ENCODE measurements at places on chromosomes 5 and 9. TPM values are rescaled to one million over a fixed set of nuclear protein-coding genes. Genes with fewer than 3 reads are reported as not detected.

GRCh38 chr5:88251048-88251711 lies 17.5 kb downstream of the TMEM161B start:
- no peak for DNase-seq

DNA sequence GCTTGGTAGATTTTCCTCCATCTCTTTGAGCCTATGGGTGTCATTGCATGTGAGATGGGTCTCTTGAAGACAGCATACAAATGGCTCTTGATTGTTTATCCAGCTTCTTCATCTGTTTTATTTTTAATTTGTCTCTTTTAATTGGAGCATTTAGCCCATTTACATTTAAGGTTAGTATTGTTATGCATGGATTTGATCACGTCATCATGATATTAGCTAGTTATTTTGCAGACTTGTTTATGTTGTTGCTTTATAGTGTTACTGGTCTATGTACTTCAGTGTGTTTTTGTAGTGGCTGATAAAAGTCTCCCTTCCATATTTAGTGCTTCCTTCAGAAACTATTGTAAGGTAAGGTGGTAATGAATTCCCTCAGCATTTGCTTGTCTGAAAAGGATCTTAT lies 78.6 kb upstream of the RGMB start:
- DNase-seq: no peak

DNA sequence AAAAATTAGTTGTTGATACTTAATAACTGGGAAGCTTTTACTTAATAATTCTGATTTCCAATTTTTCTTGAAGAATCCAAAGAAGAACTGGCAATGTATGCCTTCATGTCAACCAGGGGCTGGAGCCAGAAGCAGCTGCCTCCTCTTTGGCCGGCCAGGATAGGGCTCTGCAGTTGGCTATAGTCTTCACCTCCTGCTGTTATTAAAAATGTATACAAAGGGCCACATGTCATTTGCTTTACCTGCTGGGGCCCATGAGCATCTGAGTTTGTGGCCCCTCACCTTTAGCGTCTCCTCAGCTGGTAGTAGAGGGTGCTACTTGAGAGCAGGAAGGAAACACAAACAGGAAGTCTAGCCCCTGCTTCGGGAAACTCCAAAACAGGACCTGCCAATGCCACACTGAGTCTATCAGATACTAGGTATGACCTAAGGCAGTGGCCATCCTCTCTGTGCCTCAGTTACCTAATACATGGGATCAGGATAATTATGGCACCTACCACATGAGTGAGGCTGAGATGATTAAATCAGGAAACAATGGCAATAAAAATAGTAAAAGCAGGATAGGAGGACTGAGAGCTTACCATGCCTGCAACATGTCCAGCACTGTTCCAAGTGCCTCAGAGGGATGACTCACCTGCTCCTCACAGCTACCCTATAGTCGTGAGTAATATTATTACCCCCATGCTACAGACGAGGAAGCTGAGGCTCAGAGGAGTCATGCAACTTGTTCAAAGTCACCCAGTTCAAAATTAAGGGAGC lies 21.3 kb downstream of the CCDC69 start:
- no peak for DNase-seq

DNA sequence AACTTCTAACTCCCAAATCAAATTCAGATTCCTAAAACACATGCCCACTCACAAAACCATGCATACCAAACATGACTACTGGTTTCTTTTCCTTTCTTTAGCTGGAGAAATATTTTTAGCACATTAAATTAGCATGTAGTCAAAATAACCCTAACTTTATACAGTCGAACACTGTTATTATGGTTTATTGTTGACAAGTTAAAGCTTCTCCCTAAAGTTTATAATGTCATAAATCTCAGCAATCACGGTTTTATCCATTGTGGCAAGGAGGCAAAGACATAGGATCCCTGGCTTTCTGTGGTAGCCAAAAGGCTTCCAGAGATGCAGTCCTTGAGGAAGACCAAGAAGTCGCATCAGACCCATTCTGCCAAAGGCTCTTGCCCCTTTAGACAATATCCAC lies 27.5 kb downstream of the ARL15 start:
- no peak for DNase-seq

DNA sequence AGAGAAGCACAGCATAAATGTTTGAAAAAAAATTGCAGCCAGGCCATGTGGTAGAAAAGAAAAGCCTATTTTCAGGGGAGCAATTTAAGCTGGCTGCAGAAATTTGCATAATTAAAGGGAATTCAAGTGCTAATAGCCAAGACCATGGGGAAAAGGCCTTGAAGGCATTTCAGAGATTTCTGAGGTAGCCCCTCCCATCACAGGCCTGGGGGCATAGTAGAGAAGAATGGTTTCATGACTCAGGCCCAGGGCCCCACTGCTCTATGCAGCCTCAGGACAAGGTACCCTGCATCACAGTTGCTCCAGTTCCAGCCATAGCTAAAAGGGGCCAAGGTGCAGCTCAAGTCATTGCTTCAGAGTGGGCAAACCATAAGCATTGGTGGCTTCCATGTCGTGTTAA lies 1416.0 kb downstream of the EFNA5 start:
- no peak for DNase-seq

- no peak for DNase-seq
Measured at GRCh38 chr5:119378075-119378700, 22.4 kb downstream of the TNFAIP8 start.

DNA sequence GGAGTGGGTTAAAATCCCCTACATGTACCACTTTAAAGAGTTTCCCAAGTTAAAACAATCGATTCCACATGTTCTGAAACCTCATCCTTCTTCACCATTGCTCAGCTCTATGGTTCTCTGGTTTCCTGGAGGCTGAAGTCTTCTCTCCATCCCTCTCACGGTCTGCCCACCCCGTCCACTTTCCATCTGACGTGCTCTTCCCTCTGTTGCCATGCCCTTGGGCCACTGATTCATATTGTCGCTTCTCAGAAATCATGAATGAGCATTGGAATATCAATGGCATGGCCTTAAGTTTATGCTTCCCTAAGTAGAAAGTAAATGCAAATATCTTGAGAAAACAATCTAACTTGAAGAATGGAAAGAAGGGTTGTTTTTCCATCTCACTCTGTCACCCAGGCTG lies 30.9 kb downstream of the GDNF start:
- DNase-seq: no peak

- peak; percentile 35 for DNase-seq
Measured at GRCh38 chr9:137619240-137620047, 639 bp downstream of the EHMT1 start.

- DNase-seq: no peak
Measured at GRCh38 chr9:134922066-134922931, 4.6 kb upstream of the FCN1 start.

DNA sequence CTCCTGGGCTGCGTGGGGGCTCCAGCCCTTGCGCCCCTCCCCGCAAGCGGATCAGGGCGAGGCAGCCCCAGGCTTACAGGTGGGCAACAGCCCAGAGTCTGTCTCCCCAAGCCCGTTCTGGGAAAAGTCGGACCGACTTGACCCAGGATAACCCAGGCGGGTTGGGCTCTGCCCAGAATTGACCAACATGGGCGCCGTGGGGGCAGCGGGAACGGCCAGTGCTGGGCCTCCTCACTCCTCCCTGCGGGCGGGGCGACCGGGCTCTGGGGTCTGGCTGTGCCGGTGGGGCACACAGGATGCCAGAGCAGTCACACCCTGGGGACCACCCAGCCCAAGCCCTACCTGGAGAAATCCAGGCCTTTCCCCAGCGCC lies 15.3 kb upstream of the SYNPO start:
- DNase-seq: no peak

GRCh38 chr5:31692561-31693221 lies 53.8 kb downstream of the PDZD2 start:
- no peak for DNase-seq

DNA sequence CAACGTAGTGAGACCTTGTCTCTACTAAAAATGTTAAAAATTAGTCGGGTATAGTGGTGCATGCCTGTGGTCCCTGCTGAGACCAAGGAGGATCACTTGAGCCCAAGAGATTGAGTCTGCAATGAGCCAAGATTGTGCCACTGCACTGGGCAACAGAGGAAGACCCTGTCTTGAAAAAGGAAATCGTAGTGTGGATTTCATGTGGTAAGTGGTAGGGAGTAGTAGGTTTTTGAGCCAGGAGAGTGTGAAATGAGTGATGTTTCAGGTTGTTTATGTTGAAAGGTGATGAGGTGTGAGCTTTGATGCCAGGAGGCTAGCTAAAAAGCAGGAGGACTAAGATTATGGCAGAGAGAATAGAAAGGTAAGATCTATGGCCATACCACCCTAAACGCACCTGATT lies 5.9 kb downstream of the MATR3 start:
- no peak for DNase-seq

- DNase-seq: no peak
Measured at GRCh38 chr5:160390787-160391696, 8.8 kb downstream of the FAM200C start.

DNA sequence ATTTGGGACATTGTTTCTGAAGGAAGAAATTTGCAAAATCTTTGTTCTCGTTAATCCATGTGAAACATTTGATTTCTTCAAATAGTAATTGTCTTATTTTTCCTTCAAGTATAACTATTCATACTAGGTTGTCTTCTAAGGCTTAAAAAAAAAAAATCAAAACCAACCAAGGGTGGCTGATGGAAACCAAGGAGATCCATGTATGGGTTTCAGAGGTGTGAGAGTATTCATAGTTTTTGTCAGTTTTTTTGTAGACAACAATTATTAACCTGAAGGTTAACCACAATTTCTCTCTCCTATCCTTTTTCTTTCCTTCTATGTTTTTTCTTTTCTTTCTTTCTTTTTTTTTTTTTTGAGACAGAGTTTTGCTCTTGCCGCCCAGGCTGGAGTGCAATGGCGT lies 35.4 kb downstream of the KDM4C start:
- no peak for DNase-seq

DNA sequence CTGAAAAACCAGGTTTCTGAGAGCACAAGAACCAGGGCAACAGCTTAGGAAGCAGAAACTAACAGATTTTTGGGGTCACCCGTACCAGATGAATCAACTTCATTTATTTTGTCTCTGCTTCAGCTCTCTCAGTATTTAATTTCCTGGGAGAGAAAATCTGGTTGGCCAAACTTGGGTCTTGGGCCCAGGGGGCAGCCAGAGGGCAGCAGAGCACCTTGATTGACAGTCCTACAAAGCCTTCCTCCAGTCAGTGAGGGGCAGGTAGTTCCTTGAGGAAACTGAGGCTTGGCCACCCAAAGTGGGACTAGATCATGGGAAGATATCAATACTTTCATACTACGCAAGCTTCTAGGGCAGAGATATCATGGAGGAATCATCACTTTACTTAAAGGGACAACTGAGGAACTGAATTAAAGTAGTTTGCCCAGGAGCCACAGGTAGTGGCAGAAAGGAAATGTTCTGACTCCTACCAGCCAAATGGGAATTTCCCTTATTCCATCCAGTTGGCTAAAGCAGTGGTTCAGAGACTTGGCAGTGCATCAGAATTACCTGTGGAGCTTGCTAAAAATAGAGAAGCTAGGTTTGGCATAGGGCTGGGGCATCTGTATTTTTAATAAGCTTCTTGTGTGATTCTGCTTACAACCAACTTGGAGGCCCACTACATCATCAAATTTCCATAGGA lies 21.5 kb upstream of the ARHGAP26 start:
- DNase-seq: no peak

DNA sequence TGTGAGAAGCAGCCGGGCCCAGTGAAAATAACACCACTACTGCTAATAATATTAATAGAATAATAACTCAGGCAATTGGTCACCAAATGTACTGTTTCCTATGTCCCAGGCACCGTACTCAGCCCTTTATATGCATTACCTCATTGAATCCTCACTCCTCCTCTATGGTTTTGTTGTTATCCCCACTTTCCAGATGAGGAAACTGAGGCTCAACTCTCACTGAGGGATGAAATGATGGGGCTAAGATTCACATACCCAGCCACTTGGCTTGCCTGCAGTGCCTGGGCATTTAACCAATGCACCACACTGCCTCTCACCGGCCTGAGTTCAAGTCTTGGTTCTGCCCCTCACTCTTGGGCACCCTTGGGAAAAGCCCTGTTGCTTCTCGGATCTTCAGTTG lies 34.1 kb downstream of the WHRN start:
- DNase-seq: no peak

DNA sequence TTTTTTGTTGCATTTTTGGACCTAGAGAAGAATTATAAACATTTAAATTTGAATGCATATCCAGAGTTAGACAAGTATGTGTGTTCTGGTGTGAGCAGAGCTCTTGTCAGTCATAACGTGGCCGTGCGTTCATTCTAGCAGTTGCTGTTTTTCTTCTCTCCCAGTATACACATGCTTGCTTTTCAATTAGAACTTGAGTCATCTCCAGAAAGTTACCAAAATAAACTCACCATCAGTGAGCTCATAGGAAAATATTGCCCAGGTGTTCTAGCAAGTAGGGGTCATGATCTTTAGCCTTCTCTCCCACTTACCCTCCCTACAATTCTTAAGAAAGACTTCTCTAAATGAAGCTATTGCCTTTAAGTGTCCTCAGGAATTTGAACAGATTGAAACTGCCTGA lies 247.5 kb upstream of the TUT7 start:
- DNase-seq: no peak

GRCh38 chr9:118426772-118427171 lies 722.6 kb downstream of the TLR4 start:
- no peak for DNase-seq

DNA sequence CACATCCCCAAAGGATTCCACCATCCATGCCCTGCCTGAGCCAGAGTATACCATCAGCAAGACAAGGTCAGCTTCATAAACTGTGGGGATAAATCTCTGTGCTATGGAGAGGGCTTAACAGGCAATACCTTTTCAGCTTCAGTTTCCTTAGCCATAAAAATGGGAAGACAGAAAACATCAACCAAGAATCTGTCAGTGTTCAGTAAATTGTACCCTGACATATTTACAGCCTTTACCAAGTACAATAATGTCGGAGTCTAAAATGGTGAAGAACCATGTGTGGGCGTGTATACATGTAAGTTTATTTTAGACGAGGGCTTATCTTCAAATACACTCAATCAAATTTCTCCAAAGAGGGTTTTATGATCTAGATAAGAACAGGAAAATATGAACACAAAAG lies 94.7 kb downstream of the ELAVL2 start:
- peak; percentile 46 for DNase-seq

DNA sequence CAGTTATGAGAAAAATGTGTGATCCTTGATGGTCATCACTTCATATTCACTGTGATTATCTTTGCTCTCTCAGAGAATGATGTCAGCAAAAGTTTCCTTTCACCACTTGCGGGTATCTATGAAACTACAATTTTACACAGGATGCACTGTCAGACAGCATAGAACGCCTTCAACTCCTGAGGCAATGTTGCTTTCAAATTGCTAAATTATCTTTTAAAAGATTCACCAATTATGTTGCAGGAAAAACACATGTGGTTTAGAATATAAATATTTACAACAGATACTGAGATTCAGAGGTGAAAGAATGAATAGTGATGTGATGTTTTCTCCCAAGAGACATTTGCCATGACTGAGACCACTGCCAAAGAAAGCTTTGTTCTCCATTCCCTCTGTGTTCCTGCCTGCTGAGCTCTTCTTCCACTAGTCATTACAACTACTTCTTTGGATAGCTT lies 879.8 kb upstream of the DMAC1 start:
- no peak for DNase-seq

The BTNL8 gene
- polyA plus RNA-seq: 0.65 TPM

The SPZ1 gene
- polyA plus RNA-seq: not detected

The INSL6 gene
- polyA plus RNA-seq: 0.60 TPM

Measured in left kidney (tissue), 8 donors.